ENCODE measurements at places on chromosomes 6 and 20.

- DNase-seq: no peak
Observed at GRCh38 chr6:35490821-35491557, 5.9 kb downstream of the TEAD3 start.

- DNase-seq: peak; percentile 15
Observed at GRCh38 chr20:15643713-15644112, 929.5 kb downstream of the KIF16B start.

GRCh38 chr6:140077827-140078560 lies 703.5 kb upstream of the CITED2 start:
- peak; percentile 68 for DNase-seq

- DNase-seq: peak; percentile 64
Observed at GRCh38 chr6:158231551-158232315, 63.6 kb downstream of the GTF2H5 start.

DNA sequence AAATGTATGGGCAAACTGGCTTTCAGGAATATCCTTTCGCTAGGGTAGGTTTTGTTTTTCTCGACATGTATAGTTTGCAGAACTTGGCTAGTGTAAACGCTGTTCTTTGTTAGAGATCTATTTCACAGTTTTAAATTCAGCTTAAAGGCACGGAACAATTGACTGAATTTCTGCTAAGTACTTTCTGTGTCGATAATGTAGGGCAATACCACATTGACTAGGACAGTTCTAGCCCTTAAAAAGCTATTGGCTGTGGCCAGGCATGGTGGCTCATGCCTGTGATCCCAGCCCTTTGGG lies 92.8 kb downstream of the CEP57L1 start:
- no peak for DNase-seq

DNA sequence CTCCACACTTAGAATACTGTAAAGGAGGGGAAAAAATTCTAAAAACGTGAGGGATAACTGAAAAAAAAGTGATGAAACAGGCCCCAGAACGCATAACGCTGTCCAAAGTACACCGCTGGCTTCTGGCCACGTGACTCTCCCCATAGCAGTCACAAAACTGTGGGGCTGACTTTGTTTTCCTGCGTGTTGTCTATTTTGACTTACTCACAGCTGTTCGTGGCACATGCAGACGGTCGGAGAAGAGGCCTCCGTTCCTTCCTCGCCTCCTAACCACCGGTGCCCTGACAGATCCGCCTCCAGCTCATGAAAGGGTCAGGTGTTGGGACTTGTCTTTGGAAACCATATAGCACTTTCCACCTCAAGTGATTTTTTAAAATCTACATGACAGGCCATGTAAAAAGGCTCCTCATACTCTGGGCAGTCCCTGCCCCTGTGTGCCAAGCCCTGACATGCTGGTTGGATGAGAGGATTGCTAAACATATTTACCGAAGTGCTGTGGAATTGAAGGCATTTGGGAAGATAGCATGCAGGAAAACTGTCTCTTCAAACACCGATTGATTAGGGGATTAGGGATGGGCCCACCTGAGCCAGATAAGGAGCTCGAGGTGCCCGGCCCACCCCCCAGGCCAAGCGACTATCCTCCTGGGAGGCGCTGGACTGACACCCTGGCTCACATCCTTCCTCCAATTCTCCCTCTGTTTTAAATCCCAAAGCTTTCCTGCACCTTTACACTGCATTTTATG lies 54.8 kb downstream of the DACT2 start:
- no peak for DNase-seq

DNA sequence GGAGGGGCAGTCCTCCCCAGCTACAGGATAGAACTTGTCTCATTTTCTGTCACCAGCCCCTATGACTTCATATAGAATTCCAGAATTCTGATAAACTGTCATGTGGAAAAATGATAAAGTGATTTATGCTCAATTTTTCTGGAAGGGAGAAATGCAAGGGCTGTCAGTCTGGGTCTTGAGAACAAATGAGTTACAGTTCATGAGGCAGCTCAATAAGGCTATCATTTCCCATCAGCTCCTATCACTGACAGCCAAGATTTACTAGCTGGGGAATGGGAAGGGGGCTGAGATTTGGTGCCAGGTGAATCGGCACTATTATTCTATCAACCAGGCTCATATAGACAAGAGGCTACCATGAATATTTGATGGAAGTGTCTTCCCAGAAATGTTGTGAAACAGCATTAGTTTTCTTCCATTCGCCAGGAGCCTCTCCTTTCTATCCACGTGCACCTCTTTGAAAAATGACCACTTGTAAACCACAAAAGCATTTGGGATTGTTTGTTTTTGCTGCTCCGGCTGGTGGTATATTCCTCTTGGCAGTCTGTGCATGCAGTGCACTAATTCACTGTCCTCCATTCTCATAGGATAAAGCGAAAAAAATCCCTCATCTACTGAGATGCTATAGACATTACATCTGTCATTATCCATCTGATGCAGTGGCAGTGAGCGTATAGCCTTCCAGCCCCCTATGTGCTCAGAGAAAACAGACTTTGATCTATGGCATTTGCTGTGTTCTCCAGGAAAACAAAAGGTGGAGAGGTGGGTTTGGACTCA lies 528.7 kb upstream of the RNF217 start:
- DNase-seq: no peak

DNA sequence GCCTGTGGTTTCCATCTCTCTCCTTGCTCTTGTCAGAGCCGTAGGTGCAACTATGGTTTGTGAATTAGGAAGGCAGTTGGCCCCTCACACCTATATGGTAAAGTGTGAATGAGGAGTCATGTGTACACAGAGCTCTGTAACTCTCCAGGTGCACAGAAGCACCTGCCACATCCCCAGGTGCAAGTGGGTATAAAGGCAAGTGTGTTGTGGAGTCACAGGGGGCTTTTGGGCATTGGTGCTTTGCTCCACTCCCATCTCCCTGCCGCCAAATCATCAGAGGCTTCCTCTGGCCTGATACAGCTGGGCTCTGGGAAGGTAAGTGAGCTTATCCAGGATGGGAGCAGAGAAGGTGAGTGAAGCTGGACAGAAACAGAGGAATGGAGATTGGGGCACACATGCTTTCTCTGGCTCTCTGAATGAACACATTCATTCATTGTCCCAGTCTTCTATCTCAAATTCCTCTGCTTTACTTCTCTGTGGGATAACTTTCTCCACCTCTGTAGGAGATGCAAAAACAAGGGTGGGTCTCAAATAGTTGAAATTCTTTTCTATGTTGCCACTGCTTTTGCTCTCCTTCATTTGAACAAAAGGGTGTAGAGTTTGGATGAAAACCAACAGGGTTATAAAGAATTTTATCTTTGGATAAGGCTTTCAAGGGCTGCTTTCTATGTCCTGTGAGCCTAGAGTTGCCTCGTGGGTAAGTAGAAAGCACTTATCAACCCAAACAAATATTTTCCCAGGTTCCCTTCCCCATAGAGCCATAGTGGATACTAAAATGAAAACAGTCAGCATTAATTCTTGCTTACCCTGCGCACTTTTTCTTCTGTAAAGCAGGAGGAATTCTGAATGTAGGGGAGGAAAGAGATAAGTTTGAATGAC lies 45.0 kb upstream of the RIPOR2 start:
- DNase-seq: no peak

DNA sequence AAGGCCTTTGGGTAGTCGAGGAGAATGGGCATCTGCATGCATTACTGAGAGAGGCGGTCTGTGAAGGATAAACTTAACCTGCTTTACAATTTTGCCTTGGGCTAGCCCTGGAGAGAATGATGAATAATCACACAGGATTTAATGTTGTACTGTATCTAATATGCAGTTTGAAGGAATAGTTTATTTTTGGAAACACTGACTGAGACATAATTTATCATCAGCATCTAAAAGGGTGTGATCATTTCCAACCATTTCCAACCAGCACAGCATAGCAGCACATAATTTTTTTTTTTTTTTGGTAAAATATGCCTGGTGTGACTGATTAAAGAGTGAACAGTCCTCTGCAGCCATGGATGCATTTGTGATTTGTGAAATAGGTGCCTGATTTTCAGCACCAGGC lies 519.5 kb downstream of the PHF3 start:
- DNase-seq: no peak

- DNase-seq: no peak
Observed at GRCh38 chr20:61514396-61514795, 262.3 kb downstream of the CDH4 start.

- DNase-seq: peak; percentile 59
Observed at GRCh38 chr6:166490671-166491500, 95.6 kb downstream of the RAMACL start.

DNA sequence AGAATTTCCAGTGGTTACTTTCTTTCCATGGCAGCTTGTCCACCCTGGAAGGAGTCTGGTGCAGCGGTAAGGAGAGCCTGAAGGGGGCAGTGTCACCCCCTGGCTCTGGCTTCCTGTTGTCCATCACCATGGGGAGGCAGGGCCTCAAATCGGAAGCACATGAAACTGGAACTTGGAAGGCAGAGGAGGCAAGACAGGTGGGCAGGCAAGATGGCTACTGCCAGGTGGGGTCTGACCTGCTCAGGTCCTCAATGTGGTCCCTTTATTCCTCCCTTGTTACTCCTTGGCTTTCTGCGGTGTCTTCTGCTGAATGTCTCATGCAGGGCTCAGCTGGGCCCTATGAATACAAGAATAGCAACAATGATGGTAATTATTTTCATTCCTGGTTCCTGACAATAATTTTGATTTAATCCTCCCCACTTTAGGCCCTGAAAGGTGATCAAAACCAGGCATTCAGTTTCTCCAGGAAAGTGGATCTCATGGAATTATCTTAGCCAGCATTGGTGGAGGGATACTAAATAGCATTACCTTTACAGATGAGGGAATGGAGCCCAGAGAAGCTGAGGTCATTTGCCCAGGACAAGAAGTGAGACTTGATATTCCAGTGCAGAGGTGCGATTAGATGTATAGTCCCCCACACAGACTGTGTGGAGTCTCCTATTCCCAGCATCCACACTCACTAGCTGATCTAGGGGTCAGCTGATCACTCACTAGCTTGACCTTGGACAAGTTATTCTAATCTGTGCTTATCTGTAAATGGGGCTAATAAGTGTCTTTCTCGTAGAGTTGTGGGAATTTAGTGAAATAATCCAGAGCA lies 17.6 kb upstream of the SNAI1 start:
- peak; percentile 20 for DNase-seq

GRCh38 chr6:12567682-12568081 lies 148.9 kb upstream of the PHACTR1 start:
- no peak for DNase-seq

GRCh38 chr6:159090530-159091480 lies 46.0 kb upstream of the TAGAP start:
- DNase-seq: no peak

GRCh38 chr20:46308258-46309157 lies at the start of gene CDH22:
Gene CDH22 (minus strand): TSS chr20:46308498. CDS start chr20:46251294, 57,204 bp downstream.
- DNase-seq: peak; percentile 20

DNA sequence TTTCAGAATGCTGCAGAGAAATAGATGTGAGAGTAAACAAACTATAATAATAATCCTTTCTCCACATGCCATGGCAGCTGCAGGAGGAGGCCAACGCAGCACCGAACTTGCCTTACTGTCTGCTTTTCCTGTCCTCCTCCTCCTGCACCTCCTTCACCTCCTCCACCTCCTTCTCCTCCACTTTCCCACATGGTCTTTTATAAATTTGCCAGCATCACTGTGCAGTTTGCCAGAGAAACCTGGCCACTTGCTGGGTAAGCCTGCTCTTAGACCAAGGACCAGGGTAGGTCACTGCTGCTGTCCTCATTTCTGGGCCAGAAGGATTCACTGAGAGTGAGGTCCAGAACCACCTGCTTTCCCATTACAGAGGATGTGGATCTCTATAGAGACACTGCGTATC lies 8.7 kb downstream of the SGK1 start:
- DNase-seq: no peak

GRCh38 chr20:19969106-19969505 lies 48.1 kb upstream of the NAA20 start:
- DNase-seq: peak; percentile 88

- DNase-seq: peak; percentile 33
Observed at GRCh38 chr20:25987073-25987927, 290.6 kb upstream of the ZNF337 start.

DNA sequence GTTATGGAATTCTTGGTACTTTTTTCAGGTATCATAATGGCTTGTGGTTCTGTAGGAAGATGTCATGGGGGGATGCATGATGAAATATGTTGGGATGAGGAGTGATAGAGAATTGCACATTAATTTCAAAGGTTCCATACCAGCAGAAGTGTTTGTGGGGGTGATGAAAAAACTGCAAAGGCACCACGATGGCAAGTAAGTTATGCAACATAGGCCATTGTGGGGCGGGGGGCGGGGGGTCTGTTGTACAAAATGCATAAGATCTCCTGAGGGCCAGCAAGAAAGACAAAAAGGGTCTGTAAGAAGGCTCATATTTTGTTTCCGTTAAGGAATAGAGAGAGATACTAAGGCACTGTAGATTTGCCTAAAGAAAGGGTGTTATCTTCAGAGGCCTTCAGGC lies 26.2 kb downstream of the PLEKHG1 start:
- DNase-seq: no peak

DNA sequence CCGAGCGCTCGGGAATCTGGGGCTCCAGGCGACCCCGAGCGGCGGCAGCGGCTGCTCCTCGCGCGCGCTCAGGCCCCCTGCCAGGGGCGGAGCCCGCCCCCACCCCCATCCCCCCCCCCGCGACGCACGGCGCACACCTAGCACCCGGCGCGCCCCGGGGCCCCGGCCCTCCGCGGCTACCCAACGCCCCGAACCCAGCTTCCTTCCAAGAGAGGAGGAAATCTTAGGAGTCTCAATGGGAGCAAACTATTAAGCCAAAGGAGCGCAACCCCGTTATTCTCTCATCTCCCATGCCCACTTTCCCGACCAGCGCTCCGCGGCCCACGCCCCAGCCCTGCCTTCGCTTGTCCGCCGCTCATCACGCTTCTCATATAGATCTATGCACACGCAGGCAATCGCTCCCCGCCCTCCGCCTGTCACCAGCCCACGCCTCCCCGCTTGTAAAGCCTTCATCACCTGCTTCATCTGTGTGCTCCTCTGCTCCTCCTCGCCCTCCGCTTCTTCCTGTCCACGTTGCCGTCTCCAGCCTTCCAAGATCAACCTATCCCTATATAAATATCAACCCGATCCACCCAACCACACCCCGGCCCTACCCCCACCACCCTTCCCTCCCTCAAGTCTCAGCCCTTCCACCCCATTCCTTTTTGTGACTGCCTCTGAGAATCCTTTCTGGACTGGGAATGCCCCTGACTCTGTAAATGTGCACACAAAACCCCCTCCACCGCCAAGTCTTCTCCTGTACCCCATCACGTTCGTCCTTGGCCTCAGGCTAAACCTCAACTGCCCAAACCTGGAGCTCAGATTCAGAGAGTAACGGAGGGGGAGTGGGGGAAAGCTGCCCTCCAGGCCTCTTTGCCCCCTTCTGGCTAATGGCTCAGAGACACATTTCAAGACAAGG lies at the start of gene DLK2:
Gene DLK2 (minus strand): TSS at position 18 of the 898 bp plus-strand sequence. CDS start 723 bp downstream, outside the sequence.
- DNase-seq: peak; percentile 19

Data from fibroblast of villous mesenchyme (primary cell).